ENCODE measurements at places on chromosomes 16 and 17. TPM values are rescaled to one million over a fixed set of nuclear protein-coding genes. Genes with fewer than 3 reads are reported as not detected.

Gene PABPN1L
- total RNA-seq: not detected

Gene MARCHF10
- 0.25 TPM for total RNA-seq

Gene PRKCB
- total RNA-seq: 0.77 TPM

Gene PLA2G10
- not detected for total RNA-seq

Gene TPSD1
- not detected for total RNA-seq

Gene HOXB1
- 2.7 TPM for total RNA-seq

Gene PRAC1
- not detected for total RNA-seq

Gene MEIOB
- total RNA-seq: not detected

Gene C16orf95
- total RNA-seq: 8.8 TPM

Gene FNDC8
- not detected for total RNA-seq

Gene PSMB10
- total RNA-seq: 22.5 TPM

Gene RASD1
- total RNA-seq: 8.3 TPM

Gene IL21R
- 0.55 TPM for total RNA-seq

Gene FBXL20
- 13.8 TPM for total RNA-seq

GRCh38 chr17:67676305-67676704 lies 41.4 kb upstream of the NOL11 start:
- DNase-seq: no peak

GRCh38 chr17:75565066-75565465 lies 22.5 kb upstream of the MYO15B start:
- no peak for DNase-seq

- no peak for DNase-seq
These were observed 24.4 kb upstream of the NOS2 start for GRCh38 chr17:27824745-27825144.

- DNase-seq: no peak
These were observed 25.8 kb downstream of the PHB1 start for GRCh38 chr17:49388692-49389513.

- DNase-seq: no peak
These were observed 1.9 kb upstream of the CDH3 start for GRCh38 chr16:68643227-68643626.

GRCh38 chr17:18910326-18910725 lies 41.6 kb upstream of the SLC5A10 start:
- DNase-seq: no peak

DNA sequence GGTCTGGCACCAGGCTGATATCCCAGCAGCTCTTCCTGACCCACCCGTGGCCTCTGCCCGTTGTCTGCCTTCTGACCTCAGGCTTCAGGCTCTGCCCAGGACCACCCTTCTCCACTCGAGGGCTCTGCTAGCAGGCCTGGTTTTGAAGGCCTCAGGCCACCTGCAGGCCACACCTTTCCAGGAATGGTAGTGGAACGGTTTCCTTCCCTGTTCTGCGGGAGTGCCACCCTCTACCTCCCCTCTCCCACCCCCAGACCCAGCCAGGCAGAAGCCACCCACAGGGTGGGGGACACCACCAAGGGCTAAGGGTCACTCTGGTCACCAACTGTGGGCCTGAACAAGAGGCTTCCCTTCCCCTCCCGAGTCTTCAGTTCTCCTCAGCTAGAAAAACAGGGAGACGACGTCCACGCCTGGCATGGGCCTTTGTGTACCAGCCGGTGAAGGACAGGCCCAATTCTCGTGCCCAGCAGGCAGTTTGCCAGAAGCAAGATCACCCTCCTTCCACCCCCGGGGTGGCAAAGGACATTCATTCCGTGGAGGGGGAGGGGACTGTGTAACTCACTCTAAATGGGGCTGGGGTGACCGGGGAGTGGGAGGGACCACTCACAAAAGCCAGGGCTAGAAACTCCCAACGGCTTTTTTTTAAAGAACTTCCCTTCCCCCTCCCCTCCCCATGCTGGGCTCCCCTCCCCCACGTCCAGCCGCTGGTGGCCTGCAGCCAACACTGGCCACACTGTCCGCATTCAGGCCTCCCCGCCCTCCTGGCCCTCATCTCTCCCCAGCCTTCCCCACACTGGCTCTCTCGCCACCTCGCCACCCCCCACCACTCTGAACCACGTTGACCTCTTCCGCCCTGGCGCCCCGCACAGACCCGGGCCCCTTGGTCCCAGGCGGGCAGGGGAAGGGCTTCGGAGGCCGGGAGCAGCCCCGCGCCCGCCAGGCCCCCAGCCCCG lies 7.7 kb downstream of the CBX4 start:
- peak; percentile 74 for DNase-seq

- no peak for DNase-seq
These were observed 19.1 kb upstream of the GSG1L start for GRCh38 chr16:28082624-28083023.

DNA sequence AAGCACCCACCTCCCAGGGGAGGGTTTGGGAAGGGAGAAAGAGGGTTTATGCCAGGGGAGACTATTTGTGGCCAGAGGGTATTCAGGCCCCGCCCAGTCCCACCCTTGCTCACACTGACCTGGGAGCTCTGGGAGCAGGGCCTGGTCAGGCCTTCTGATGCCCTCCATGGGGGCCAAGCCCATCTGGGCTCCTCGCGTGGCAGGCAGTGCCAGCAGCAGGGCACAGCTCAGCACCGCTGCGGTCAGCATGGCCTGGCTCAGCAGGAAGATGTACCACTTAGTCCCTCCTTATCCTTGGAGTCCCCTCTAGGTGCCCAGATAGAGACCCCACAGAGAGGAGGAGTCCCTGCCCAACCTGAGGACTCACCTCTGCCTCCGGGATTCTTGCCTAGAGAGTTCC lies at the start of gene AGRP:
Gene AGRP, minus strand, starts transcription at position 398 of the 400 bp plus-strand sequence. Its CDS starts 149 bp downstream, at position 249.
- no peak for DNase-seq

DNA sequence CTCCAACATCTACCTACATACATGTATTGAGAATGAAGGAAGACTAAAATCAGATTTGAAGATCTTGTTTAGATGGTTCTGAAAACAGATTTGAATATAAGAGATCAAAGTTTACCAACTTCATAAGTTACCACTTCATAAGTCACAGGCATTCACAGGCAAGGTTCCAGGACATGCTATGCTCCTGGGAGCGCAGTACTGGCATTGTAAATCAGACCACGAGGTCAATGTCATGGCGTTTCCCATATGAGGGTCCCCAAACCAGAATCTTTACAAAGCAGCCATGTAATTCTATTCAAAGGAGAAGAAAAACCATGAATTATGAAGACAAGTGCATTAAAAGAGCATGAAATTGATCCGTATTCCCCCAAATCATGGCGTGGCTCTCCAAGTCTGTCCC lies 3.0 kb downstream of the CDH11 start:
- DNase-seq: no peak

DNA sequence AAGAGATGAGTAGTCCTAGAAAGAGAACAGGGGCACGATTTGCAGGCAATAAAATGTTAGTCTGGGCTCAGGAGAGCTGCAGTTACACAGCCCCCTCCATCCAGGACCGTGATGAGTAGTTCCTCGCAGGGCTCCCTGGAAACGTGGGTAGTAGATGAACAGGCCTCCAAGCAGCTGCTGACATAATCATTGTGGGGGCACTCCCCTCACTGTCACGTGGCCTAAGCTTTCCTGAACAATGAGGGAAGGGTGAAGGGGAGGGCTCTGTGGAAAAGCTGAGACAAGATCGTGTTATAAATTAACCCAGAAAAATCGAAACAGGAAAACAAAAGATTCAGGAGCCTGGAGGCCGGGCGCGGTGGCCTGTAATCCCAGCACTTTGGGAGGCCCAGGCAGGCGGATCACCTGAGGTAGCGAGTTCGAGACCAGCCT lies 1.3 kb upstream of the PER1 start:
- no peak for DNase-seq

DNA sequence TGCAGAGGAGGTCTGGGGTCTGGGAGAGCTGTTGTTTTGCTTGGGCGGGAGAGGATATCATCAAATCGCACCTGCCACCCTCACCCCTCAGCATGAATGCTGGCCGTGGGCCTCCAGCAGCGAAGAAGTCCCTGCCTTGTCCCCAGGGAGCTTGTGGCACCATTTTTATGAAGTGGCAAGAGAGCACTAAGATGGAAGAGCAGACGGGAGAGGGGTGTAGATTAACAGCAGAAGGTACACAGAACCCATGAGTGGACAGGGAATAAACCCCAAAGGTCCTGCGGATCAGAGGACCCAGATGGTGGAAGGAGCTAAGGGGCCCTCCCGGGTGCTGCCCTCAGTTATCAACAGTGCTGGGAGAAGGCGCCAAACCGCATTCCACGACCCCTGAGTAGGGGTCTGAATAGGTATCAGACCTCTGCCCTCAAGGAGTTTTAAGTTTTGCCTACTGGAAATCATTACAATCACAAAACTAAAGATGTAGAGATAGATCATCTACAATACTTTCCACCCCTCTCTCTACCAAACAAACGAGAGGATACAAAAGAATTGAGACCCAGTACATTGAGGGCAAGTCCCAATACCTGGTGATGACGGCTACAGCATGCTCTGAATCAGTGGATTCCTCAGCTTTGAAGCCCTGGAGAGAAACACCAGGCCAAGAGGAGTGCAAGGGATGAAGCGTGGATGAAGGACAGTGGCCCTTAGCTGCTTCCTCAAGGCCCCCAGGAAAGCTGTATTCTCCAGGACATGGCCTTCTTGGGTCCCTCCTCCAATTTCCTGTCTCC lies 60.2 kb downstream of the CCDC182 start:
- DNase-seq: no peak

DNA sequence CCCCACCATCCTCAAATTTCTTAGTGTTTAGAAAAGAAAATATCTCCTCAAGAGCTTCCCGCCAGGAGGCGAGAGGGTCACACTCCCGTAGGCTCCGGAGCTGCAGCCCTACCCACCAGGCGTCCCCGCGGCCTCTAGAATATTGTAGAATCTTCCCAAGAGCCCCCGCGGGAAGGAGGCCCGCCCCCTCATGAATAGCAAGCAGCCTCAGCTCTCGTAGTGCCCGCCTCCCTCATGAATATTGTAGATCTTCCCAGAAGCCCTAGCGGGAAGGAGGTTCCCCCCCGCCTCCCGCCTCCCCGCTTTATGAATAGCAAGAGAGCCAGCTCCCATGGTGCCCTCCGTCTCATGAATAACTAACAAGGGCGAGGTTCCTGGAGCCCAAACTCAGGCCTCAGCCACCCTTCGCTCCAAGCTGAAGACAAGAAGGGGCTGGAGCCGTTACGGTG lies at the start of gene FBXO47:
Gene FBXO47, minus strand, starts transcription at position 114 of the 449 bp plus-strand sequence. CDS start 4,378 bp downstream, outside the sequence.
- DNase-seq: peak; percentile 66

DNA sequence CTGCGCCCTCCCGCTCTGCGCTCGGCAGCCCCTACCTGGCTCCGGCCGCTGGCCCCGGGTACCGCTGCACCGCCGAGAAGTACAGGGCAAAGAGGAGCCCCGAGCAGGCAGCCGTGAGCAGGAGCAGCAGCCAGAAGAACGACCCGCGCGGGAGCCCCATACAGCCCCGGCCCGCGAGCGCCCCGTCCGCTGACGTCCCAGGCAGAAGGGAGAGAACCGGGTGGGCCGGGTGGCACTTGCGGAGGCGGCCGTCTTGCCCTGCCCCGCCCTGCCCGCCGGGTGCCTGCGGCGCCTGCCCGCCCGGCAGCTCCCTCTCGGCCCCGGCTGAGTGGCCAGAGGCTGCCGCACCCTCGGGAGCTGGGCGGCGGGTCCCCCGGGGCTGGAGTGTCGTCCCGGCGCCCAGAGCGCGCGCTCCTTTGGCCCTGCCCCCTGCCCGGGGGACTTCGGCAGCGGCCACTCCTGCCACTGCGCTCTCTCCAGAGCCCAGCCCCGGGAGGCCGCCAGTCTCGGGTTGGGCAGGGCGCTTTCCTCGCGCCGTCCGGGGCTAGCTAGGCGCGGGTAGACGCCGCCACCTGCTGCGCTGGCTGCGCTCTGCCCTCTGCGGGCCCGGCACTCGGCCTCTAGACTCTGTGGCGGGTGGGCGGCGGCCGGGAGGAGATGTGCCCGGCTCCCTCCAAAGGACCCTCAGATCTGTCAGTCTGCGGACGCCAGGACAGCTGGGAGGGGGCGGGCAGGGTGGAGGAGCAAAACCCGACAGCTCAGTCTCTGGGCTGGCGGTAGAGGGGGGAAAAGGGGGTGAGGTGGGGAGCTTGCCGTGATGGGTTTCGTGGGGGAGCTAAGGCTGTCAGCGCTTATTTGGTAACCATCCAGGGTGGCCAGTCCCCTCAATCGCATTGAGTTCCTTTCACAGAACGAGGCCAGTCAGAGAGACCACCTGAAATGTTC lies at the start of gene ST6GALNAC2:
Gene ST6GALNAC2, minus strand, starts transcription at position 212 of the 945 bp plus-strand sequence. Its CDS starts 52 bp downstream, at position 160.
- DNase-seq: peak; percentile 35

DNA sequence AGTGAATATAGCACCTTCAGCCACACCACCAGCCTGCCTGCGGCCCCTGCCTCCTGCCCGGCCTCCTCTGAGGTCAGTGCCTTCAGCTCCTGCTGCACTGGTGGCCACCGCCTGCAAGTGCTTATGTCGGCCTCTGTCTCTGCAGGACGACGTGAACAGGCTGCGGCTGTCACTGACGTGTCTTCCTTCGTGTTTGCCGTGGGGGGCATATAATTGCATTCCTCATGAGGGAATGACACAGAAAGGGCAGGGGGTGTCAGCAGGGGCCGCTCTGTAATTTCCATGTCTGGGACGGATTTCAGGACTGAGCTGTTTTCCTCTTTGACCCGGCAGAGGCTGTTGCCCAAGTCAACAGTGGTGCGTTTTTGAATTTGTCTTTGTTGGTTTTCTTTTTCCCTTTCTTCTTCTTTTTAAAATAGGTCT lies 28.5 kb downstream of the CMIP start:
- DNase-seq: no peak

DNA sequence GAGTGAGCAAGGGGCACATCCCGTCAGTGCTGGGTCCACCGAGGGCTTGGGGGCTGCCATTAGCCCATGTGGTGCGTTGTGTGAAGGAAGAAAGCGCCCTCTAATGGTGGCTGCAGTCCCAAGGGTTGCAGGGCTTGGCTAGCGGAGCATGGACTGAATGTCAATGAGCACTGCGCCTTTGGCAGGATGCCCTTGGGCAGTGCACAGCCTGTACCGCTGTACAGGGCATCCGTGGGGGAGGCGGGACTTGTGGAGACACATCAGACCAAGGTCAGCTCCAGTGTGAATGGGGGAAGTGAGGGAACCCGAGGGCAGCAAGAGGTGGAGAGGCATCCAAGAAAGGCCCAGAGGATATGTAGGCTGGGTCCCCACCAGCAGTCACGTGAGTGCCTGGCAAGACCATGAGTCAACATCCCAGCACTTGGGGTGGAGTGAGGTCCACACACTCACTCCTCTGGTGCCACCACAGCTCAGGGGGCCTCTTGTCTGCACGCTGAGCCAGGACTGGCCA lies 75.5 kb upstream of the MED9 start:
- DNase-seq: no peak

- no peak for DNase-seq
These were observed 19.4 kb downstream of the MYH10 start for GRCh38 chr17:8611137-8611536.

- no peak for DNase-seq
These were observed 18.5 kb upstream of the AATK start for GRCh38 chr17:81184555-81184954.

GRCh38 chr17:78847052-78847451 lies 6.4 kb upstream of the USP36 start:
- no peak for DNase-seq

GRCh38 chr17:48994549-48995303 lies 2.5 kb upstream of the IGF2BP1 start:
- DNase-seq: no peak

DNA sequence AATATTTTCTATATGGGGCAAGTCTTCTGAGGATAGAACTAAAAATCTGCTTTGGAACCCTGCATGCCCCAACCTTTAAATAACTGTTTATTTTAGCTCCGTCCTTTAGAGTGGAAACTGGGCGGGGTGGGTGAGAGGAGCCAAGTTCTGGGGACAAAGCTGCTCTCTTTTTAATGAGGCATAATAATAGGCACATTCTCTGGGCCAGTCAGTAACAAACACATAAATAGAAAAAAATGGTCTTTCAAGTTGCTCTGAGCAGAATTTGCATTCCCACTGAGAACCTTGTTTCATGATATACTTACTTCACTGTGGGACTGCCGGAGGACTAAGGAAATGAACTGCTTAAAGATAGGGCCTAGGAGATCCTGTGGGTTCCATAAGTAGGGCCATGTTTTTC lies 51.5 kb downstream of the KNOP1 start:
- no peak for DNase-seq

GRCh38 chr17:49210158-49211029 lies at the start of the genes ABI3 and GNGT2:
Gene ABI3, plus strand, starts transcription at chr17:49210707. Its CDS starts 18 bp downstream, at chr17:49210725.
Gene GNGT2, minus strand, starts transcription at chr17:49210574. Its CDS starts 3,152 bp downstream, at chr17:49207422.
- no peak for DNase-seq
